Mucosa of descending colon (tissue), 3 donors: ENCODE measurements at places on chromosomes 12 and 14. TPM values are rescaled to one million over a fixed set of nuclear protein-coding genes. Genes with fewer than 3 reads are reported as not detected.

PYM1 gene
- total RNA-seq: 45.7 TPM

SLC5A8 gene
- 0.49 TPM for total RNA-seq

TAS2R31 gene
- 3.5 TPM for total RNA-seq

EML5 gene
- total RNA-seq: 1.3 TPM

DAO gene
- total RNA-seq: 4.8 TPM

NDUFB1 gene
- 170 TPM for total RNA-seq

AKAP6 gene
- total RNA-seq: 5.4 TPM

ACRBP gene
- 3.0 TPM for total RNA-seq

PDE6H gene
- total RNA-seq: 0.55 TPM

KCNH3 gene
- 0.19 TPM for total RNA-seq

RTN1 gene
- total RNA-seq: 3.8 TPM

TAS2R20 gene
- 3.9 TPM for total RNA-seq

HOXC12 gene
- total RNA-seq: not detected
